ENCODE measurements at places on chromosomes 11 and 22. TPM values are rescaled to one million over a fixed set of nuclear protein-coding genes. Genes with fewer than 3 reads are reported as not detected.
A peak's percentile ranks its signal among the peaks of the same experiment; 100 is the strongest.

DNA sequence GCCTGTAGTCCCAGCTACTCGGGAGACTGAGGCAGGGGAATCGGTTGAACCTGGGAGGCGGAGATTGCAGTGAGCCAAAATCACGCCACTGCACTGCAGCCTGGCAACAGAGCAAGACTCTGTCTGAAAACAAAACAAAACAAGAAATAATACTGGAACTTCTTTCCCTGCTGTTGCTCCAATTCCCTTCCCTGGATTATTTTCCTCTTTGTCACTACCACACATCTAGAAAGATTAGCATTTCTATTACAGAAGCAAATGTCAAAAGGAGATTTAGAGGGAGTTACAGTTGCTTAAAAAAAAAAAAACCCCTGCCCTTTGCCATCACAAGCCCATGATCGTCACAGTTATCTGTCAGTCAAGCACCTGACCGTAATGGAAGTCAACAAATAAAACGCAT, 17.7 kb upstream of the SCGB1D1 start:
- no peak overlapping the region for H3K27ac ChIP-seq
- no peak for DNase-seq
- no peaks in the 10 kb centered on the region for H3K27me3 ChIP-seq
- no peak overlapping the region for H3K4me3 ChIP-seq
- no peaks in the 10 kb centered on the region for H3K36me3 ChIP-seq

GRCh38 chr22:38316364-38317121, 690 bp downstream of the CSNK1E start:
- no peaks in the 10 kb centered on the region for H3K4me1 ChIP-seq
- peak overlapping the region; percentile 86 for H3K27ac ChIP-seq
- H3K4me3 ChIP-seq = peak overlapping the region; percentile 66
- H3K36me3 ChIP-seq = no peaks in the 10 kb centered on the region
- peak; percentile 78 for DNase-seq

DNA sequence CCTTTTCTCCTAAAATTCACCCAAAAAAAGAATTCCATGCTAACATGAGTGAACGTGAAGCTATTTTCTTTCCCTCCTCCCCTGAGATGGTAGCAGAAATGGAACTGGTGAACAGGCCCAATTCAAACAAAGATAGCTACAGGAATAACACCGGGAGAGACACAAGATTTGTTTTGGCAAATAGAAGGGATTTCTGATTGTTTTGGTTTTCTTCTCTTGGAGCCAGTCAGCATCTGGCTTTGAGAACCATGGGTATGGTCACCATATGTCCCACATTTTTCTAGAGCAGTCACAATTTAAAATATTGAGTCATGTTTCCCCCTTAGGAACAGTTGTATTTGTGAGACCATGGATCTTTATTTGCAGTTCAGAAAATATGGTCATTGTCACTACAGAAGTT, 214.1 kb downstream of the FAM76B start:
- no peak for DNase-seq
- H3K4me3 ChIP-seq = no peak overlapping the region
- H3K4me1 ChIP-seq = no peaks in the 10 kb centered on the region
- H3K27ac ChIP-seq = no peak overlapping the region

GRCh38 chr11:18365741-18366140, 28.6 kb upstream of the LDHA start:
- peaks cover 9% of the 10 kb centered on the region for H3K36me3 ChIP-seq
- H3K4me1 ChIP-seq = no peaks in the 10 kb centered on the region
- no peak for DNase-seq
- H3K27ac ChIP-seq = no peak overlapping the region
- H3K27me3 ChIP-seq = no peaks in the 10 kb centered on the region

DNA sequence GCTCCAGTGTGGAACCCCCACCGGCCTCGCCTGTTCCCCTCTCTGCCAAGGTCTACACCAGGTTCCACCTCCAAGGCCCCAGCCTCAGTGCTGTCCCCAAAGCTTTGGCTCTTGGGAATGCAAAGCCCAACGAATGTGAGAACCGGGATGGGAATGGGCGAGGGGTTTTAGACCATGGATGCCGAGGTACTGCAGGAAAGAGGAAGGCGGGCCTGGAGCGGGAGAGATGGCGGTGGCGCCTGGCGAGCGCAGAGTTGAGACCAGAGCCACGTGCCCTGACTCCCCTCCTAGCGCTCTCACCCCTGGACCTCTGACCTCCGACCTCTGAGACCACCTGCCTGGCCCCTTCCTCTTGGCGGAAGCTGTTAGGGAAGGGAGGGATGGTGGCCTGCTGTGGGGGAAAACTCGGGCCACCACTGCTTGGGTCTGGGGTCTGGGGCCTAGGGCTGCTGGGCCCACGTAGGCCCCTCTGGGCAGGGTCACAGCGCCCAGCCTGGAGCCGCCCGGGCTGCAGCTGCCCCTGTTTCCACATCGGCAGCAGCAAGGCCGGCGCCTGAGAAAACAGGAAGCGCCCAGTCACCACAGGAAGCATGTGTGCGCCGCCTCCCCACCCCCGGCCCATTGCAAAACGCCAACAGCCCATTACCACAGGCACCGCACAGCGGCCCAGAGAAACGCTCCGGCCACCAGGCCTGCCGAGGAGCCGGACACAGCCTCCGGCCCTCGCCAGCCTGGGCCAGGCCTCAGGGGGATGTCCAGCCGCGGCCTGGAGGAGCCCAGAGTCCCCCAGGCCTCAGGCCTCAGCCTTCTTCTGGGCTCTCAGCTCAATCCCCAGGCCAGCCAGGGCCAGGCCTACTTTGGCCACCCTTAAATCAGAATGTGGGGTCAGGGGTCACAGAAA, 13.8 kb upstream of the SLC39A13 start:
- H3K4me1 ChIP-seq = no peaks in the 10 kb centered on the region
- no peaks in the 10 kb centered on the region for H3K36me3 ChIP-seq
- no peaks in the 10 kb centered on the region for H3K27me3 ChIP-seq
- DNase-seq = peak; percentile 84
- peak overlapping the region; percentile 92 for H3K27ac ChIP-seq

PLAAT5 gene
- not detected for total RNA-seq
